ENCODE measurements at places on chromosomes 7 and 10.

DNA sequence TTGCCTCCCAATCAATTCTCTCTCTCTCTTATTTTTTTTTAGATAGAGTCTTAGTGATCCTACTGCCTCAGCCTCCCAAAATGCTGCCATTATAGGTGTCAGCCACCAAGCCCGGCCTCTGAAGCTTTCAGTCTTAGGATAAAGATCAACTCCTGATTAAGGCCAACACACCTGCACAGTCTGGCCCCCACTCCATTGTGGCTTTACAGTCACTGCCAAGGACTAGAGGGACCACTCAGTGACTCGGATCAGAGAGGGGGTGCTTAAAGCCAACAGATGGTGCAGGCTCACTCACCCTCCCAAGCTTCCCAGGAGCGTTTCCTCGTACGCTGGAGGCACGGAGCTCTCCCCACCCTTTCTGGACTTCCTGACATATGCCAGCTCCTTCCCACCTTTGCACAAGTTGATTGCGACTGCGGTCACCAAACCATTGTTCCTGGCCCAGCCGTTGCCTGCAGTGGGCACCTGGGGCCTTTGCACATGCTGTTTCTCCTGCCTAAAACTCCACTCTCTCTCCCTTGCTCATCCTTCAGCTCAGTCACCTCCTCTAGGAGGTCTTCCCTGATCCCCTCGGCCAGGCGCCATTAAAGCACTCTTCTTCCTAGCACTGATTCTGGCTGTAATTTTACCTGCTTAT is 1.7 kb upstream of the CDH23 start:
- no peak for DNase-seq

- no peak for DNase-seq
These were observed 444 bp upstream of the TNPO3 start for GRCh38 chr7:129055294-129055816.

DNA sequence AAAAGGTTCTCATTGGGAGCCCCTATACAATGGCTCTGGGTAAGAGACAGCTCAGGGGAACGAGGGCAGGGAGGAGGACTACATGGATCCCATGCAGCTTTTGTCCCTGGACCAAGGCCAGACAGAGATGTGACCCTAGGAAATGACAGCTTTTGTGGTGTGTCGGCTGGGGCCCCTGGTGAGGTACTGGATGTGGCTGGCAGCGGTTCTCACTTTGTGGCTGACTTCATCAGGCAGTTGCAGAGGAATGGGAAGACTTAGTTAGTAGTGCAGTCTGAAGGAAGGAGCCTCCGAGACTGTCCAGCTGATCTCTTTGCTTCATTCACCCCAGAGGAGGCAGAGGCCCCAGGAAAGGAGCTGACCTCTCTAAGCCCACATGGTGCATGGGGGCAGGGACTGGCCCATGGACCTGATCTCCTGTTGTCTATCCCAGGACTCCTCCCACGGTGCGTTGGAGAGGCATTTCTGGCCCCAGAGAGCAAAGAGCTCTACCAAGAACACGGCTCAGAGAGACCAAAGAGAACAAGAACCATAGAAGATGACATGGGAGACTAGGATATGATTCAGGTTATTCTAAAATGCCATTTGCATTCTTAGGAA is 202.9 kb downstream of the RPS24 start:
- no peak for DNase-seq

DNA sequence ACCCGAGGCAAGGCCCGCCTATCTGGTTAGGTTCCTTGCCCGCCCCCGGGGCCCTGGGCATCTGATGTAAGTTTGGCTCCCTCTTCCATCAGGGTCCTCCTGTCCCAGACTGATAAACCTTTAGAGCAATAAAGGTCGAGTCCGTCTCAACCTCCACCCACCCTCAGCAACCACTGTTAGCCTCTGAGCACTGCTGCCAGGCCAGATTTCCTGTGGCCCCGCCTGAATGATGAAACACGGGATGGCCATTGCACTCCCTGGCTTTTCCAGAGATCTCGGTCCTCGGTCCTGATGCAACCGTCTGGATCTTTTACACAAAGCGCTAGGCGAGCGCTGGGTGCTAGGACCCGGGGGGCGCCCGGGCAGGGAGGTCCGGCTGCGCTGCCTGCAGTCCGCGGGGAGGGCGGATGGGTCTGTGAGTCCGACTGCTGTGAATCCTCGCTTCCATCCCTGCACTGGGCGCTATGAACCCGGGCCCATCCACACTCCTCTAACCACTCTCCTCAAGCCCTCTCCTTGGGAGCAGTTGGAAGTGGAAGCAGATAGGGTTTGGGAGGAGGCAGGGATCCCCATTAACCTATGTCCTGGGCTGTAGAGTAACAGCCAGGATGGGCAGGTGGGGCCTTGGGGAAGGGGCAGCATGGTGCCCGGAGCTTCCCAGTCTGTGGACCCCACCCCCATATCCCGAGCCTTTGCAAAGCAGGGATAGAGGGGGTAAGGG is 875 bp upstream of the DDIT4 start:
- peak; percentile 84 for DNase-seq

- no peak for DNase-seq
These were observed 112.5 kb downstream of the GRID1 start for GRCh38 chr10:86254081-86254480.

- no peak for DNase-seq
These were observed 14.9 kb downstream of the TMEM72 start for GRCh38 chr10:44925811-44926750.
